Cortex of kidney (tissue), 1 donor: ENCODE measurements at places on chromosomes 4 and X.

DNA sequence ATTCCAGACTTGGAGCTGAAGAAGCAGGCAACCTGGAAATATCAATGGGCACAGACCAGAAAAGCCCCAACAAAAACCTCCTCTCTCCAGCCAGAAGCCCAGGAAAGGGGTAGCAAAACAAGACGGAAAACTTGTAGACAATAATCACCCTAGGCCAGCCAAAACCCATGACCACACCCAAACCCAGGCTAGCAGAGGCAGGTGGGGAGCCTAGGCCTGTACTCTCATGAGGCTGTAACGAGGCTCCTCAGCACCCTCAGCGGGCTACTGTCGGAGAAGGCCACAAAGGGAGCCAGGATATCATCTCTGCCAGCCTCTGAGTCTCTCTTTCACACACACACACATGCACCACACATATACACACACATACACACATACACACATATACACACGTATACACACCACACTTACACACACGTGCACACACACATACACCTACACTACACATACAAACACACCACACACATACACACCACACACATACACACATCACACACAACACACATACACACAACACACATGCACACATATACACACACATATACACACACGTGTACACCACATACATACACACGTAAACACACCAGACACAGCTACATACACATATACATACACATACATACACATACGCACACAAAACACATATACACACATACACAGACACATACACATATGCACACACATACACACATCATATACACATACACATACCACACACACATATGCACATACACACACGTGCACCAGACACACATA is 90.6 kb downstream of the FHDC1 start:
- DNase-seq, result no peak

DNA sequence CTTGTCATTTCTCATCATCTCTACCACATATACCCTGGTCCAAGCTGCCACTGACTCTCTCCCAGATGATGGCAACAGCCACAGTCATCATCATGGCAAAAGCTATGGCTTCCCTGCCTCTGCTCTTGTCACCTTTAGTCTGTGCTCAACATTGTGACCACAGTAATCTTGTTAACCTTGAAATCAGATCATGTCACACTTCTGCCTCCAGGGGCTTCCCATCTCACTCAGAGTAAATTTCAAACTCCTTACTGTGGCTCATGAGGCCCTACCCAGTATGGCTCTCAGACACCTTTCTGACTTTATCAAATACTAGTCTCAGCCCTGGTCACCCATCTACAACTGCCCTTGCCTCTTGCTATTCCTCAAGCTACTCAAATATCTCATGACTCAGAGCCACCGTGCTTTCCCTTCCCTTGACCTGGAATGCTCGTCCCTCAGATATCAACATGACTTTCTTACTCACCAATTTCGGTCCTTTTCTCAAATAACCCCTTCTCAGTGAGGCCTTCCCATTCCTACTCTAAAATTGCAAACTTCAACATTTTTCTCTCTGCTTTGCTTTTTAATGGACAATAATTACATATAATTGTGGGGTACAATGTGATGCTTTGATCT is 41.1 kb upstream of the STIM2 start:
- no peak for DNase-seq

GRCh38 chr4:10506077-10506476 is 48.9 kb upstream of the ZNF518B start:
- DNase-seq, result no peak

DNA sequence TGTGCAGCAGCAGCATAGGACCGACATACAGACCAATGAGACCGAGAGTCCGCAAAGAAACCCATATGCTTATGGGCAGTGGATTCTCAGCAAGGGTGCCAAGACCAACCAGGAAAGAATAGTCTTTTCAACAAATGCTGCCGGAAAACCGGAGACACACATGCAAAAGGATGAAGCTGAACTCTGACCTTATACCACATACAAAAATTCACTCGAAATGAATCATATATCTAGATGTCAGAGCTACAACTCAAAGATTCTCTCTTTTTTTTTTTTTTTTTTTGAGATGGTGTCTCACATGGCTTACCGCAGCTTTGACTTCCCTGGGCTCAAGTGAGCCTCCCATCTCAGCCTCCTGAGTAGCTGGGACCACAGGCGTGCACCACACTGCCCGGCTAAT is 16.0 kb upstream of the MXD4 start:
- no peak for DNase-seq

DNA sequence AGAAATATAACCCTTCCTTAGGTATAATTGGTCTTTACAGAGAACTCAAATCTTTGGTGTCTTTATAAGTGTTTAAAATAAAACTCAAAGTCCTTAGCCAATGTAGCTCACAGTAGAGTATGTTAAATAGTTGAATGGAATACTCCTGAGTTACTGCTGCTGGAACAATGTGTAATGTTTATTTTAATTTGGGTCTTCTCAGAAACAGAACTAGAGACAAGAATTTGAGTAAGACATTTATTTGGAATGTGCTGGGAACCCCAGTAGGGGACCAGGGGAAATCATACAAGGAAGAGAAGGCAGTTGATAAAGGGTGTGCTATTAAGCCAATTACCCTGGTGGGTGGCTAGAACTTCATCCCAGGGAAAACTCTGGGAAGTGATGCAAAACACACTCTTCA is 240.4 kb upstream of the LDB2 start:
- DNase-seq, result no peak

DNA sequence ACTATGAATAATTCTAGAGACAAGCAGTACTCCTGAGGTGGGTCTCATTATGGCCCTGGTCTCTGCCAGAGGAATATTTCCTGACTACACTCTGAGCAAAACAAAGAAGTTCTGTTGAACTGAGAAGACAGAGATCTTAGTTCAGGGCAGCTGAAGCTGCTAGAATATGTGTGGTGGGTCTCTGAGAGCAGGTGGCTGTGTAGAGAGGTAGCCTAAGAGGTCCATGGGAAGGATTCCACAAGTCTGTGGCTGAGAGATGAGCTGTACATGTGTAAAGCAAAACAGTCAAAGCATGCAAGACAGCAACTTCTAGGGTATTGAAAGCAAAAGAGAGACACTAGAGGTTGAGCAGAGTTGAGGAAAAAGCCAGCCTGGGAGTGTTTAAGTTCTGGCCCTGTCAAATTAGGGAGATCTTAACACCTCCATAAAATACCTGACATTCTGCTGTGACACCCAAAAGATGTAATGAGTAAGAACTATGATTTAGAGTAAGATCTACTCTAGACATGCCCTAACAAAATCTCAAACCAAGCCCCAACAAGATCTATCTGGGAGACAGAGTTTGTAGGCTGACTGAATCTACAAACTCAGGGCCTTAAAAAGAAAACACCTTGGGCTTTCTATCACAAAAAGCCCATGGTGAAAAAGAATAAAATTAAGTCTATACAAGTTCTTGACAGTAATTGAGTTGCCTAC is 274.4 kb downstream of the BANK1 start:
- DNase-seq, result no peak

- DNase-seq, result no peak
Measured at GRCh38 chr4:93183576-93183975, 645.0 kb upstream of the ATOH1 start.

- no peak for DNase-seq
Measured at GRCh38 chr4:23061431-23061830, 368.7 kb downstream of the GBA3 start.

GRCh38 chr4:162274354-162274753 is 110.6 kb upstream of the FSTL5 start:
- DNase-seq, result no peak

DNA sequence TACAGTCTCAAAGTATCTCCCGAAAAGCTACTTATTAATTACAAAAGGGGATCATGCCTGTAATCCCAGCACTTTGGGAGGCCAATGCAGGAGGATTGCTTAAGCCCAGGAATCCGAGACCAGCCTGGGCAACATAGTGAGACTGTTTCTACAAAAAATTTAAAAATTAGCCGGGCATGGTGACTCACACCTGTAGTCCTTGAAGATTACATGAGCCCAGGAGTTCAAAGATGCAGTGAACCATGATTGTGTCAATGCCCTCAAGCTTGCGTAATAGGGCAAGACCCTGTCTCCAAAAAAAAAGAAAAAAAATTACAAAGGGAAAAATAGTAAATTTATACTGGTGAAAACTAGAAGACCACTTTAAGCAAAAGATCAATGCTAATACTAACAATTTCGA is 3.3 kb upstream of the PORCN start:
- DNase-seq, result no peak

DNA sequence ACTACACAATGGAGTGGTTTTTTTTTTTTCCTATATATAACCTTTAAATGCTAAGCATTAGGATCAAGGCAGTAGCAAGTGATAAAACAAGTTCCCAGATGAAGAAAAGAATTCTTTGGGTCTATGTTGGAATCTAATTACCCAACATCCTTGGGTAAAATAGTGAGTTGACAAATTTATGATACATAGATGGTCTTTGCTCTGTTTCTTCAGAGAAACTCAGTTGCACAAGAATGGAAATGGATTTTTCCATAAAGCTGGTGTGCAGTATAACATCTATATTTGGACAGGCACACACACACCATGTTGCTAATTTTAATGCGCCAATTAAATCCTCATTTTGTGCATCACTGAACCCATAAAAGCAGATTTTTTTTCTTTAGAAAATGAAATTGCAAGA is 137.0 kb upstream of the MED14 start:
- DNase-seq, result no peak

GRCh38 chr4:183096276-183096965 is 2.6 kb upstream of the WWC2 start:
- no peak for DNase-seq

DNA sequence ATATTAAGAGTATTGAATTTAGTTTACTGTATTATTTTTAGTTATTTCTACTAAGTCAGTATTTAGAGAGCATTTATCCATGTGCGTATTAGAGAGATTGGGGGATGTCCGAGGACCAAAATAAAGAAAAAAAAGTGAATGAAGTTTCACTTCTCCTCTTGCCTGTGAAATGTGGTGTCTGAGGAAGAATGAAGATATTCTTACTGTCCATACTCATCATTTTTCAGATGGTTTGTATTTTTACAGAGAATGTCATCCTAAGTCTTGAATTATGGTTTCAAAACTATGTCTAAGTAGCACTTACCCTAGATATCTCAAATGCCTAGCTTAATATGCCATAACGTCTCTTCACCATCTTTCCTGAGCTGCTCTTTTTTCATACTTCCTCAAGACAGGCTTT is 854.3 kb downstream of the C4orf33 start:
- DNase-seq, result no peak

GRCh38 chr4:32789026-32789608 is 2068.9 kb downstream of the PCDH7 start:
- DNase-seq, result no peak

GRCh38 chr4:166777760-166778159 is 456.5 kb downstream of the SPOCK3 start:
- no peak for DNase-seq

DNA sequence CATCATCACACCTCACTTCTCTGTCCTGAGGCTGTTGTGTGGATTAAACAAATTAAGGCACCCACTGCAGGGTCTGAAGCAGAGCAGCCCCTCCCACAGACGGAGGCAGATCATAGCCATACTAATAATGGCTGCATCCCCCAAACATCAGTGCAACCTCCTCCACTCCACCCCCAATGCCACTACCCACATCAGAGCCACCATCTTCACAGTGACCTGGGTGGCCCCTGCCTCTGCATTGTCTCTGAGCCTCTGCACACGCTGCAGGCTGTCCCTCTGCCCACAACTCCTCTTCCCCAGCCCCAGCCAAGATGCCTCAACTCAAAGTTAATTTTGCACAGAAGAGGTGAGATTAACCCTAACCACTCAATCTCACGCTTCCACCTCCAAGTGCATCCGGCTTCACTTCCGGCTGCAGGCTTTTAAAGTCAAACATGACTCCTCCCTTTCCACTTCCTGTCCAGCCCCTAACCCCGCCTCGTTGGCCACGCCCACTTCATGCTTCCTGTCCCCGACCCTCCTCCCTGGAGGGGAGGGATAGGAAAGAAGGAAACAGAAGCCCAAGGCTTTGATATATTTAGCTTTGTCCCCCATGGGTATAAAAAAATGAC is 22.7 kb downstream of the JAKMIP1 start:
- DNase-seq, result no peak

DNA sequence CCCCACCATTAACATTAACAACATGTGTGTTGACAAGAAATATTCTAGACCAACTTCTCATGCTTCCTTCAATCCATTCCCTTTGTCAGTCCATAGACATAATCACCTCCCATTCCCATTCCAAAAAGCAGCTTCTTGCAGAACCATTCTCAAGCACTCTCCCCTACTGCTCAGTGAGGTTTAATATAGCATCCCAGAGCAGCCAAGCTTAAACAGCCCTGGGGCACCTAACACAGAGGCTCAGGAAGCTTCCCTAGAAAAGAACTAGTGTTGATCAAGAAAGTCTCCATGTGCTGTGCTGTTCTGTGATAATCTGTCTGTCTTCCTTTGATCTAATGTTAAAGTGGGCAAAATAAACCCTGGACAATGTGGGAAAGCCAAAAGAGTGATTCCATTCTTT is 174.2 kb upstream of the NOCT start:
- DNase-seq, result no peak

DNA sequence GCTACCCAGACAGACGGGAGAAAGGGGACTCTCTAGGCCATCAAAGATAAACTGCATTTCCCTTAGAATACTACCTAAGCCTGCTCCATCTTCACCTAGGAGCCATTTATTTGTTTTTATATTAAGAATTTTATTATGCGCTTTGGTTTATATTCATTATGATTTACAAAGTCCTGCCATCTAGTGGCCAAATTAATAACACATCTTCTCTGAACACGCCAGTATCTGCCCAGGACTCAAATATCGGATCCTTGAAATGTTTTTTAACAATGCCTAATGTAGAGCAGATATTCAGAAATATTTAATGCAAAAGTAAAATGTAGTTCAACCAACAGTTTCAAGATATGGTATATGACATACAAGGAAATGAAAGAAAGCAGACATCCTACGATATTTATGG is 20.8 kb upstream of the PRPS2 start:
- no peak for DNase-seq

GRCh38 chr4:150332086-150332485 is 249.9 kb upstream of the MAB21L2 start:
- DNase-seq, result no peak

DNA sequence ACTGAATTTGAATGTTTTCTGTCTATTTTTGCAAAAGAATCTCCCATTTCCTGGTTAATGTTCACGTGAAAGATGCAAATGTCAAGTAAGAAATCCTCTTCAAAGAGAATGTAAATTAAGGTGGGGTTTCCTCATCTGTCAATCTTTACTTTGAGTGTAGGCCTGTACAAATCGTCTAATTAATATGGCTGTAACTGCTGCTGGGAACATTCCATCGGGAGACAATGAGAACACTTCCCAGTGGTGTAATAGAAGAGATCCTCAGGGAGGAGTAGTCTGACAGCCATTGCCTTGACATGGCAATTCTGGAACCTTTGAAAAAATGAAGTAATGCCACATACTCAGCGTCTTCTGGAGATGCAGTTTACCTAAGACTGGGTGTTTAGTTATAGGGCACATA is 3.7 kb downstream of the EREG start:
- no peak for DNase-seq

- no peak for DNase-seq
Measured at GRCh38 chr4:101280866-101281600, 66.3 kb downstream of the PPP3CA start.
